ENCODE measurements at places on chromosomes 1 and 21. TPM values are rescaled to one million over a fixed set of nuclear protein-coding genes. Genes with fewer than 3 reads are reported as not detected.

DNA sequence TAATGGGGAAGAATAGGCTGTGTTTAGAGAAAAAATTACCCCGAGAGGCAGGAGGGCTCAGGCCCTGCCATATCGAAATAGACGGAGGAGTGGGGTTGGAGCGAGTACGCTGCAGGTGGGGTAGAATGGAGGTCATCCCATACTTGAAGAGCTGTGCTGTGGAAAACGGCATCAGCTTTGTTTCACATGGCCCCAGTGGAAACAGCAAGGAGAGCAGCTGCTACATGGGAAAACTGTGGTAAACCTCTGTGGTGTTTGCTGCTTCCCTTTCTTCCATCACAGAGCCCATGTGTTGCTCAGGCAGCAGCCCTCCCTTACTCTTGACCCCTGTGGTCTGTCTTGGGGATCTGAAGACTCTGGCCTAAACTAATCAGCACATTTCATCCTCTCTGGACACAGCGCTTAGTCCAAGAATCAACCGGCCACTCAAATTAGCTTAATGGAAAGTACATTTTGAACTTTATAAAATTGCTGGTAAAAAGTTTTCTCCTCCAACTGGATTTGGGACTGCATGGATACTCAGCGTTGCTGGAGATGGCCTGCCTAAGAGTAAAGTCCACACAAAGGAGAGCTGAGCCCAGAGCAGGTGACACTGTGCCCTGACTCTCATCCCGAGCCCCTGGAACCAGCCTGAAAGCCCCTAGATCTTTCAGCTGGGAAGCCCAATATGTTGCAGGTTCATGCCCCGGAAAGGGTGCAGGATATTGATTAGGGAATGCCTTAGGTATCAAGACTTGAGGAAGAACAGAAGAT lies 127.1 kb upstream of the GADD45A start:
- H3K36me3 ChIP-seq, result no peaks in the 10 kb centered on the region
- H3K4me3 ChIP-seq, result no peak overlapping the region
- no peak overlapping the region for H3K27ac ChIP-seq
- no peaks in the 10 kb centered on the region for H3K27me3 ChIP-seq
- H3K4me1 ChIP-seq, result peaks cover 5% of the 10 kb centered on the region
- DNase-seq, result no peak

- no peaks in the 10 kb centered on the region for H3K36me3 ChIP-seq
- no peak for DNase-seq
- H3K27ac ChIP-seq, result no peak overlapping the region
- H3K4me3 ChIP-seq, result no peak overlapping the region
- no peaks in the 10 kb centered on the region for H3K27me3 ChIP-seq
These were observed 6.3 kb downstream of the LEFTY2 start for GRCh38 chr1:225934711-225935110.

DNA sequence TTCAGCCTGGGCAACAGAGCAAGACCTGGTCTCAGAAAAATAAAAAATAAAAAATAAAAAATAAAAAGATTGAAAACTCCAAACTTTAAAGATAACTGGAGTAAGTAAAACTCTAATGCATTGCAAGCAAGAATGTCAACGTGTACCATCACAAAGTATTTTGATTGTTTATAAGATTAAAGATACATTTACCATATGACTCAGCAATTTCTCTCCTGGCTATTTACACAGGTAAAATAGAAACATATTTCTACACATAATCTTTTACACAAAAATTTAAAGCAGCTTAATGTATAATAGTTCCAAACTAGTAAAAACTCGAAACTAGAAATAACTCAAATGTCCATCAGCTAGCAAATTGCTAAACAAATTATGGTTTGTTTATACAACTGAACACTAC lies 456.1 kb upstream of the RGS18 start:
- H3K27me3 ChIP-seq, result no peaks in the 10 kb centered on the region
- no peak overlapping the region for H3K27ac ChIP-seq
- H3K4me3 ChIP-seq, result no peak overlapping the region
- no peaks in the 10 kb centered on the region for H3K4me1 ChIP-seq
- DNase-seq, result no peak

- no peak overlapping the region for H3K27ac ChIP-seq
- H3K4me3 ChIP-seq, result no peak overlapping the region
- H3K27me3 ChIP-seq, result no peaks in the 10 kb centered on the region
- peak; percentile 5 for DNase-seq
These were observed 47.7 kb downstream of the FCRL5 start for GRCh38 chr1:157504646-157505045.

DNA sequence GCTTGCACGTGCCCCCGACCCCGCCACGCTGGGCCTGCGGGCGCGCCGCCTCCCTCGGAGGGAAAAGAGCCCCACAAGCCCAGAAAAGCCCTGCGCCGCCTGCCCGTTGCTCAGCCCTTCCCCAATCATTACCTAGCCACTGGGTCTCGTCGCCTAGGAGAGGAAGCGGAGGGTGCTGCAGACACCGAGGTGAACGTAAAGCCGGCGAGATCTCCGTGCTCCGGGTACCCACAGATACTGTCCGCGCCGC lies at the start of gene ENO1:
Gene ENO1 (minus strand): TSS at position 239 of the 250 bp plus-strand sequence. CDS start 3,778 bp downstream, outside the sequence.
- H3K27ac ChIP-seq, result peak within 1 kb of the TSS; percentile 99
- no peaks in the 10 kb centered on the region for H3K27me3 ChIP-seq
- DNase-seq, result no peak
- peak within 1 kb of the TSS; percentile 100 for H3K4me3 ChIP-seq
- H3K36me3 ChIP-seq, result peaks cover 42% of the 10 kb centered on the region
- peaks cover 37% of the 10 kb centered on the region for H3K4me1 ChIP-seq

- no peaks in the 10 kb centered on the region for H3K36me3 ChIP-seq
- DNase-seq, result no peak
- H3K27me3 ChIP-seq, result no peaks in the 10 kb centered on the region
- H3K27ac ChIP-seq, result no peak overlapping the region
These were observed 52.2 kb downstream of the FHAD1 start for GRCh38 chr1:15299179-15299578.

- H3K27ac ChIP-seq, result no peak overlapping the region
- no peak for DNase-seq
- peaks cover 46% of the 10 kb centered on the region for H3K4me1 ChIP-seq
- no peaks in the 10 kb centered on the region for H3K27me3 ChIP-seq
- no peaks in the 10 kb centered on the region for H3K36me3 ChIP-seq
These were observed 60.2 kb downstream of the SKI start for GRCh38 chr1:2288311-2288710.

GRCh38 chr1:176994931-176995596 lies 169.4 kb downstream of the ASTN1 start:
- no peak for DNase-seq
- no peak overlapping the region for H3K4me3 ChIP-seq
- no peak overlapping the region for H3K27ac ChIP-seq
- no peaks in the 10 kb centered on the region for H3K27me3 ChIP-seq

GRCh38 chr1:155078469-155079209 lies at the start of gene EFNA3:
Gene EFNA3 (plus strand): TSS chr1:155078837. CDS start chr1:155078942, 105 bp downstream.
- peak within 1 kb of the TSS; percentile 63 for H3K4me3 ChIP-seq
- peak; percentile 81 for DNase-seq
- H3K27ac ChIP-seq, result peak within 1 kb of the TSS; percentile 55
- no peaks in the 10 kb centered on the region for H3K36me3 ChIP-seq
- H3K27me3 ChIP-seq, result peaks cover 23% of the 10 kb centered on the region

DNA sequence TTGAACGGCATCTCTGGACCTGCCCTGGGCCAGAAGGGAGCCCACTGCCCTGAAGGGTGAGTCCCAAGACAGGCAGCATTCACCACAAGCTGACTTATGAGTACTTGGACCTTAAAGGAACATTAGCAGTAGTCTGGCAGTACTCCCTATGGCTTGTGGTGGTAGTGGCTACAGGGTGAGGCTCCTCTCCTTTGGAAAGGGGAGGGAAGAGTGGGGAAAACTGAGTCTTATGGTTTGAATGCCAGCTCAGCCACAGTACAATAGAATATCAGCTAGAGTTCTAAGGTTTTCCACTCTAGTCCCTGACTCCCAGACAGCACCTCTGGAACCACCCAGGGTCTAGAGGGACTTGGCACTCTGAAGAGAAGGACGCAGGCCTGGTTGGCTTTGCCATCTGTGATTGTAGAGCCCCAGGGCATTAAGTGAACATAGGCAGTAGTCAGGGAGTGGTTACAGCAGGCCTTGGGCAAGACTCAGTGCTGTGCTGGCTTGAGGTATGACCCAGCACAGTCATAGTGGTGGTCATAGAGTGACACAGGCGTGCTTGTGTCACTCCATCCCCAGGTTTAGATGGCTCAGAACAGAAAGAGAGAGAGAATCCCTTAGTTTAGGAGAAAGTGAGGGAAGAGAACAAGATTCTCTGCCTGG lies 31.0 kb downstream of the CD53 start:
- no peaks in the 10 kb centered on the region for H3K27me3 ChIP-seq
- H3K4me1 ChIP-seq, result no peaks in the 10 kb centered on the region
- no peak overlapping the region for H3K4me3 ChIP-seq
- no peaks in the 10 kb centered on the region for H3K36me3 ChIP-seq
- DNase-seq, result no peak

DNA sequence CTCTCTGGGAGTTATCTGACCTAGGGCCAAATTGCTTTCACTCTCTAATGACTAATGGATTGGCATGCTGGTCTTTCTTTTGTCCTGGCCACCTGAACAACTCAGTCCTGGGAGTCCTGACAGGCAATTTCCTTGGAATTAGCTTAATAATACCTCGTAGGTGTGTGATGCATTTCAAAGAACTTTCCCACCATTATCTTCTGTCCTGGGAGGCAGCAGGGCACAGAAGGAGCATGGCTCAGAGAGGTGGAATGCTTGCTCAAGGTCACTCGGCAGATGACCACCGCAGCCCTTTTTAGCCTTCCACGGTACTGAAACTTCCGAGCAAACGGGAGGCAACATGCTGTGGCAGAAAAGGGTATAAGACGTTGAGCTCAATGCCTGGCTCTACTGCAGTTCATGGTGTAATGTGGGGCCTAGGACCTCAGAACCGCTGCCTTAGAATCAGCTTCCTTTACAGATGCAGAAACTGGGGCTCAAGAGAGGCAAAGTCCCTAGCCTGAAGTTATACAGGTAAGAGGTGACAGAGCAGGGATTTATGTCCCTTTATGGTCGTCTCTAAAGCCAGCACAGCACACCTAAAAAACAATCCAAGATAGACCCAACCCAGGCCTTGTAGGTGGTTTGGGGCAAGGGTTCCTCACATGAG lies 3.2 kb downstream of the ID3 start:
- H3K36me3 ChIP-seq, result peaks cover 12% of the 10 kb centered on the region
- peak overlapping the region; percentile 99 for H3K27ac ChIP-seq
- H3K4me1 ChIP-seq, result peaks cover 65% of the 10 kb centered on the region
- H3K27me3 ChIP-seq, result no peaks in the 10 kb centered on the region

DNA sequence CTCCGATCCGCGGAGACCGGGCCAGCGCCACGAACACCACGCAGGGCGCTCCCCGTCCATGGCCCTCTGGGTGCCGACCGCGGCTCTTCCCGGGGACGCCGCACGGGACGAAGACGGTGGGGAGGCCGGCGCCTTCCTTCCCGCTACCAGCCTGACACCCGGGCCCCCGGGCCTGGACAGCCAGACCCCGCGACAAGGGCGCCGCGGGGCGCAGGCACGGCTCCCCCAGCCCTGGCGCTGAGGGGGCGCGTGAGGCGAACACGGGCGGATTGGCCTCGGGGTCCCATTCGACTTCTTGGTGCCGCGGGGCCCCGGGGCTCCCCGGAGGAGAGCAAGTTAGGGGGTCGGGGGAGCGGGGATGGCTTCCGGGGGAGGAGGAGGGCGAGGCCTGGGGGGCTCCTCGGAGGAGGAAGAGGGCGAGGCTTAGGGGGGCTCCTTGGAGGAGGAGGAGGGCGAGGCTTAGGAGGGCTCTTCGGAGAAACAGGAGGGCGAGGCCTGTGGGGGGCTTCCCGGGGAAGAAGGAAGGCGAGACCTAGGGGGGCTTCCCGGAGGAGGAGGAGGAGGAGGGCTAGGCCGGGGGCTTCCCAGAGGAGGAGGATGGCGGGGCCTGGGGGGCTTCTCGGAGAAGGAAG lies 537 bp upstream of the KLHL17 start:
- no peak for DNase-seq
- H3K4me1 ChIP-seq, result peaks cover 12% of the 10 kb centered on the region
- H3K27me3 ChIP-seq, result no peaks in the 10 kb centered on the region

DNA sequence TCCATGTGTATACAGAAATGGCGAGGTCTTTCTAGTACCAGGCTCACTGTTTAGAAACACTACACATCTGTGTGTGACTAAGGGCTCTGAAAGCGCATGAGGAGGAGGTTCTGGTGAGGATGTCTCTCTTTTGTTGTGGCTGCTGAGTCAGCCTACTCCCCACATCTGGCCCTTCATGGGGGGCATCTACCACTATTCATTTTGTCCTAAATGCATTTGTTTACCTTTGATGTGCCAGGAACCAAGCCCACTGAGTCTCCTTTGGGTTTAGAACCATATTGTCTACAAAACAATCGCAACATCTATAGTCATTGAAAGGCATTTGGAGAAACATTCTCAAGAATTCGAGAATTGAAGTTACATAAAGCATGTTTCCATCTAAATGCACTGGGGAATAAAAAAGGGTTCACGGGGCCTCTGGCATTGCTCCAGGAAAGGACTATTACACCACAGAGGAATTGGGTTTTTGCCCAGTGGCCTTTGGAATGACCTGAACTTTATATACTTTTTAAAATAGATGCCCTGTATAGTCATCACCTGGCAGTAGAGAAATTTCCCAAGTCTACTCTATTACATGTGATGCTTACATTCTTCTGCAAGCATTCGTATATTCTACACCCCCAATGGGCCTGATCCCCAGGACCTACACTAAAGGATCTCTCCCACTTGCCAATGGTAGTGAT lies 35.1 kb upstream of the ADORA3 start:
- peaks cover 26% of the 10 kb centered on the region for H3K27me3 ChIP-seq
- H3K27ac ChIP-seq, result no peak overlapping the region
- no peaks in the 10 kb centered on the region for H3K36me3 ChIP-seq

DNA sequence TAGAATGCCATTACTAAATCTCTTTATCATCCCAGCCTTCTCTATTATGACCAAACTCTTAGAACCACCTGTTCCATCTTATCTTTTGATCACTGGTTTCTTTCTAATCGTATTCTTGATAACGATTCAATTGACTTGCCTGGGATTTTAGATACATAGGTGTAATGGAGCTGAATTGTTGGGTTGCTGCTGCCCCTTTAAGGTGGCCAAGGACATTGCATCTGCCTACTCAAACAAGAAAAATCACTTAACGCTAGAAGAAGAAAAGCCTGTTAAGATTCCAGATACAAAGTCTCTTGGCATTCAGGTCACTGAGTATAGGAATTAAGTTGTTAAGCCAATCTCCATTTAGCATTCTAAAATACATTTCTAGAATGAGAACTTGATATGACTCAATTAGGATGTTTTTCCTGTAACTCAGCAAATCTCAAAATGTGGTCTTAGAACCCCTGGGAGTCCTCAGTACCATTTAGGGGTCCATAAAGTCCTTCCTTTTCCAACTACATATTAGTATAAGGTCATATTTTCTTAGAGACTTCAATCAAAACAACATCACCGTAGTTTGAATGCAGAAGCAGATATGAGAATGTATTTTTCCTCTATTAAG lies 12.4 kb downstream of the NEXN start:
- H3K36me3 ChIP-seq, result no peaks in the 10 kb centered on the region
- H3K27me3 ChIP-seq, result no peaks in the 10 kb centered on the region
- H3K4me3 ChIP-seq, result no peak overlapping the region
- H3K4me1 ChIP-seq, result no peaks in the 10 kb centered on the region
- H3K27ac ChIP-seq, result no peak overlapping the region
- DNase-seq, result peak; percentile 72

Gene LRRC71
- total RNA-seq, result not detected

Gene OR2M2
- not detected for total RNA-seq

Gene GJA4
- total RNA-seq, result not detected

Gene OR2L2
- total RNA-seq, result not detected
